ENCODE measurements at places on chromosomes 13 and 19. TPM values are rescaled to one million over a fixed set of nuclear protein-coding genes. Genes with fewer than 3 reads are reported as not detected.

Gene SPRY2
- 2.1 TPM for total RNA-seq

Gene UBE2L5
- not detected for total RNA-seq

Gene CYP4F2
- total RNA-seq, result not detected

Gene ZNF723
- not detected for total RNA-seq

Gene ACP5
- 3.0 TPM for total RNA-seq

Gene NAPSA
- 2.4 TPM for total RNA-seq

Gene PSG1
- not detected for total RNA-seq

Gene HSD17B14
- total RNA-seq, result 0.26 TPM

Gene ISOC2
- total RNA-seq, result 45.1 TPM

Gene ZSCAN18
- total RNA-seq, result 22.2 TPM

Gene TMEM147
- total RNA-seq, result 34.4 TPM

Gene ZNF577
- 9.8 TPM for total RNA-seq

Gene DACH1
- not detected for total RNA-seq

Gene LRRC4B
- not detected for total RNA-seq

Gene FFAR1
- total RNA-seq, result 0.19 TPM

Gene ZNF665
- total RNA-seq, result 2.1 TPM

Gene RFPL4A
- total RNA-seq, result not detected

Gene ATP4A
- not detected for total RNA-seq

Gene BEST2
- total RNA-seq, result not detected

Gene NCR1
- total RNA-seq, result 253 TPM

Gene ZNF813
- 3.9 TPM for total RNA-seq

Gene RGL3
- not detected for total RNA-seq

Gene USPL1
- total RNA-seq, result 18.6 TPM

Gene CYP4F8
- not detected for total RNA-seq

Gene MUC16
- total RNA-seq, result 0.03 TPM

Gene ZNF737
- total RNA-seq, result 14.6 TPM

Gene GNG7
- 0.26 TPM for total RNA-seq

Gene ZNF14
- 5.4 TPM for total RNA-seq

Gene KIR2DL3
- total RNA-seq, result 11.7 TPM

Gene MRPL54
- total RNA-seq, result 75.1 TPM

Gene NUCB1
- 270 TPM for total RNA-seq

Gene SERTM1
- not detected for total RNA-seq

Gene DCT
- not detected for total RNA-seq

Gene WDR88
- not detected for total RNA-seq

Gene SIGLEC5
- total RNA-seq, result 0.22 TPM

Gene FCGBP
- 3.4 TPM for total RNA-seq

Gene IFNL4
- total RNA-seq, result not detected

Gene DZIP1
- total RNA-seq, result not detected

Gene HIPK4
- not detected for total RNA-seq

Gene CNOT3
- total RNA-seq, result 73.8 TPM

Gene SYNGR4
- total RNA-seq, result not detected

Gene IRGQ
- total RNA-seq, result 36.8 TPM

Gene ZNF208
- total RNA-seq, result 1.4 TPM

Gene ZNF714
- 16.9 TPM for total RNA-seq

Gene NOVA2
- total RNA-seq, result not detected

Gene ELAVL3
- total RNA-seq, result not detected

Gene HSPB6
- not detected for total RNA-seq

Gene MEDAG
- not detected for total RNA-seq

Gene IGFL1
- not detected for total RNA-seq

Gene FOXA3
- total RNA-seq, result not detected

Gene OR7G1
- not detected for total RNA-seq

Measured in natural killer cell treated with Interleukin-12 subunit alpha and Interleukin-12 subunit beta and Interleukin-15 and Interleukin-18, amount 100 ng/mL, for 72 hours (primary cell).